ENCODE measurements at places on chromosomes 7 and 10.

- no peak for DNase-seq
These were observed 5.2 kb downstream of the TAX1BP1 start for GRCh38 chr7:27745064-27745583.

GRCh38 chr7:90804370-90804769 lies 208.2 kb downstream of the CDK14 start:
- DNase-seq: no peak

GRCh38 chr10:88879534-88880281 lies at the start of gene STAMBPL1:
TSS of gene STAMBPL1 (plus strand) at chr10:88880245. CDS start at chr10:88901709, 21,464 bp downstream.
- no peak for DNase-seq

- DNase-seq: no peak
These were observed 158.0 kb downstream of the TRIL start for GRCh38 chr7:28800150-28800549.

DNA sequence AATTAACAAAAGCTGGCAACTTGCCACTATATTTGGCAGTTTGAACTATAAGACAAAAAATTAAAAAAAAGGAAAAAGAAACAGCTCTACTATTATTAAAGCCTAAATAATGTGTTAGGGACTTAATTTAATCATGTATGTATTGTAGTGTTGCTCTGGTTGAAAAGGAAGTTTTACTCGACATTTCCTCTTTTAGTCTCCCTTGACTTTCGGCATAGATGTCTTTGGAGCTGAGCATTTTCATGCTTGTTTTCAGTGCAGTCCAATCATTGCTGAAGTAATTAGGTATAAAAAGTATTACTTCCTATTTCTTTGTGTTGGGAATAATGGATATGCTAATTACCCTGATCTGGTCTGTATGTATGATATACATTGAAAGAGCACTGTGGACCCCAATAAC lies 216.8 kb upstream of the KLF6 start:
- DNase-seq: no peak
